Inflammatory macrophage treated with lipopolysaccharide for 4 hours (primary cell): ENCODE measurements at places on chromosomes 5 and 9.

GRCh38 chr9:128053560-128053959, 13.6 kb downstream of the NAIF1 start:
- DNase-seq: peak; percentile 98

DNA sequence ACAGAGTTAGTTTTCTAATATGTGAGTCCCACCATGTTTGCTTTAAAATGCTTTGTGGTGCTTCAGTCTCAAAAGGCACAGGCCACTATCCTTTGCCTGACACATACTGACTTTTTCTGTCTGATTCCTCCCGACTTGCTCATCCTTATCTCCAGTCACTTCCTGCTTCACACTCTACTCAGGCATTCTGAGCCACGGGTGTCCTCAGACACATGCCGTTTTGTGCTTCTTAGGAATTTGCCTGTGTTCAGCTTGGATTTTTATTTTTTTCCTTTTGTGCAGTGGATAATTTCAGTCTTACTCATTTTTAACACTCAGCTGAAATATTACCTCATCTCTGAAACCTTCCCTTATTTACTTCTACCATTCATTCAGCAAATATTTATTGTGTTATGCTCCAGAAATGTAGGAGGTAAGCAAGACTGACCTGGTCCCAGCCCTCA, 54.1 kb downstream of the MAN2A1 start:
- DNase-seq: no peak

DNA sequence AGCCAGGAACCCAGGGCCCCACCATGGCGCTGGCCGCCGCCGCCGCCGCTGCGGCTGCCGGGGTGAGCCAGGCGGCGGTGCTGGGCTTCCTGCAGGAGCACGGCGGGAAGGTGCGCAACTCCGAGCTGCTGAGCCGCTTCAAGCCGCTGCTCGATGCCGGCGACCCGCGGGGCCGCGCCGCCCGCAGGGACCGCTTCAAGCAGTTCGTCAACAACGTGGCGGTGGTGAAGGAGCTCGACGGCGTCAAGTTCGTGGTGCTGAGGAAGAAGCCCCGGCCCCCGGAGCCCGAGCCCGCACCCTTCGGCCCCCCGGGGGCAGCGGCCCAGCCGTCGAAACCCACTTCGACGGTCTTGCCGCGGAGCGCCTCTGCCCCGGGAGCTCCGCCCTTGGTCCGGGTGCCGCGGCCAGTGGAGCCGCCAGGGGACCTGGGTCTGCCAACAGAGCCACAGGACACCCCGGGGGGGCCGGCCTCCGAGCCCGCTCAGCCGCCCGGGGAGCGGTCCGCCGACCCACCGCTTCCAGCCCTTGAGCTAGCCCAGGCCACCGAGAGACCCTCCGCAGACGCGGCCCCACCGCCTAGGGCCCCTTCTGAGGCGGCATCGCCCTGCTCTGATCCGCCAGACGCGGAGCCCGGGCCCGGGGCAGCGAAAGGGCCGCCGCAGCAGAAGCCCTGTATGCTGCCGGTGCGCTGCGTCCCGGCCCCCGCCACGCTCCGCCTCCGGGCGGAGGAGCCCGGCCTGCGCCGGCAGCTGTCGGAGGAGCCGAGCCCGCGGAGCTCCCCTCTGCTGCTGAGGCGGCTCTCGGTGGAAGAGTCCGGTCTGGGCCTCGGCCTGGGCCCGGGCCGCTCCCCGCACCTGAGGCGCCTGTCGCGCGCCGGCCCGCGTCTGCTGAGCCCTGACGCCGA, 749 bp downstream of the SOWAHA start:
- no peak for DNase-seq

- no peak for DNase-seq
These were observed 96.1 kb downstream of the ZNF462 start for GRCh38 chr9:106958955-106959657.

GRCh38 chr9:137074657-137075274, 2.6 kb upstream of the UAP1L1 start:
- no peak for DNase-seq

- no peak for DNase-seq
These were observed 72.0 kb upstream of the FER start for GRCh38 chr5:108675736-108676135.
